NCI-H446 treated with DMSO at 0.1 percent for 48 hours (cell line): ENCODE measurements at places on chromosomes 2 and 18.

- no peak for DNase-seq
These were observed 25.3 kb upstream of the STARD7 start for GRCh38 chr2:96233880-96234316.

DNA sequence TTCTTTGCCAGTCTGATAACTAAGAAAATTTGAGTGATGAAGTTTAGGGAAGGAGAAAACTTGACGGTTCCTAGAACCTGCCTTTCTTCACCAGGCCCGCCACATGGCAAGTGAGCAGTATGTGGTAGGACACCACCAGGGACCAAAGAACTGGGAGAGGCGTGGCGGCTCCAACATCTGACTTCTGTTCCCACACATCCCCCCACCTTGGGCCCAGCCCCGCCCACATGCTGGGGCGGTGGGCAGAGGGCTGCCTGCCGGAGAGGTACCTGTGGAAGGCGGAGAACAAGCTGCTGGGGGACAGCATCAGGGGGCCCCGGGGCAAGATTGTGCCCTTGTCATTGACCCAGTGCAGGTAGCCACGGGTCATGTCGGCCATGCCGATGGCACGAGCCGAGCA lies 75.0 kb downstream of the EMILIN2 start:
- no peak for DNase-seq

- DNase-seq = no peak
These were observed 30.1 kb upstream of the EPC2 start for GRCh38 chr2:148614322-148615049.

DNA sequence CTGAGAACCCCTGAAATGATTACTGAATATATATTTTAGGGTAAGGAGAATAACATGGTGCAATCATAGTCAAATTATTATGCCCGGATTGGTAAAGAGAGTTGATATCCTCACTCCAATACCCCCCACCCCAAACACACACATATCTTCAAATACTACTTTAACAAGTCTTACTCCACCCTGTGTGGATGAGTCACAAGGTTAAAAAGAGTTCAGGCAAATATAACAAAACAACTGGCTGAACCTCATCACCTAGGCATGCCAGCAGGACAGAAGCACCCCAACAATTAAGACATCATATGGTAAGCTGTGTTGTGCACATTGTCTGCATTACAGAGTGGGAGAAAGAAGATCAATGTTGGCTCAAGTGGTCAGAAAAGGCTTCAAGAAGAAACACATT lies 857.4 kb downstream of the TDRD15 start:
- DNase-seq = no peak

DNA sequence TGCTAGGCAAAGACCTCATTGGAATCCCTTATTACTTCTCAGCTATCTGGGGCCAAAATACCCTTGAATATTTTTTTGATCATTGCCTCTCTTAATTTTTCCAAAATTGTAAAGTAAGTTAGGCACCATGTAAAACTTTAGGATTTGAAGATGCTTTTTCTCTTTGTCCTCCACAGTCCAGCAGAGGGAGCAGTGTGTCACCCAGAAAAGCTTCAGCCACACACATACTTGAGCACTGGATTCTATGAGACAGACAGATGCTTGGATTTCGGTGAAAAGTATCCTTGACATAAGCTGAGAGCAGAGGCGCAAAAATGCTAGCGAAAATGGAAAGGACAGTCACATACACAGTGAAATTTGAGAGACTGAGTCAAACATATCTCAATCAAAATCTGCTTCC lies 74.7 kb upstream of the KCNJ3 start:
- DNase-seq = peak; percentile 67

GRCh38 chr2:75920859-75921551 lies 210.3 kb upstream of the GCFC2 start:
- DNase-seq = no peak

GRCh38 chr18:23512641-23513040 lies 9.3 kb downstream of the RMC1 start:
- DNase-seq = no peak

DNA sequence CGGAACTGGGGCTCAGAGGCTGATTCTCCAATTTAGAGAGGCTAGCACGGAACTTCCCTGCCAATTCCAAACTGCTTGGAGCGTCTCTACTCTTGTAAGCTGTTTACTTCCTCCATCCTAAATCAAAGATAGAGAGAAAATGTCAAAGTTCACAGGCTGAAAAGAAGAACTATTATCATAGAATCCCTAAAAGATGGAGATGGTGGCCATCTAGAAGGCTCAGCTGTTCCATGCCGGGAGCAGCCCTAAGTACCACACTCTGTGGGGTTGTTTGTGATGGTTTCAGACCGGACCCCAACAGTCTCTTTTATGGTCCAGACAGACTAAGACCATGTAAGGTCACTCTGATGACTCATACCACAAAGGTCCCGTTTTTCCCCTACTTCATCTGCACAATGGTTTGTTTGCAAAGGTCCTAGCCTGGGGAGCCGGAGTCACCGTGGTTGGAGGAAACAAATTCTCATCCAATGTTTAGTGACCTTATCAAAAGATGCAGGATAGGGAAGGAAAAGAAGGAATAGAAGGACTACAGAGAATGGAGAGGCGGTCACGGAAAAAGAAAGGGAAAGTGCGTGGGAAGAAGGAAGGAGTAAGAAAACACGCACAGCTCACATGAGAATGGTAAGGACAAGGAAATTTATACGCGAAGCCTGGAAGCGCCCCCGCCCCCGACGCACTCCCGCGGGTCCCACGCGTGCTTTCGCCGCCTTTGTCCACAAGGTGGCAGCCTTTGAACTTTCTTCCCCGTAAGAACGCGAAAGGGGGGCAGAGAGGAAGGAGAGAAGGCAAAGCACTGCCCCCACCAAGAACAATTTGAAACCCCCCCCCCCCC lies 453 bp upstream of the ANTXR1 start:
- no peak for DNase-seq

- peak; percentile 38 for DNase-seq
These were observed 1.6 kb downstream of the SPRED2 start for GRCh38 chr2:65430603-65431420.

GRCh38 chr2:111164078-111164477 lies 43.4 kb downstream of the BCL2L11 start:
- DNase-seq = no peak

- DNase-seq = no peak
These were observed 4.3 kb upstream of the TRPM8 start for GRCh38 chr2:233912691-233913423.

DNA sequence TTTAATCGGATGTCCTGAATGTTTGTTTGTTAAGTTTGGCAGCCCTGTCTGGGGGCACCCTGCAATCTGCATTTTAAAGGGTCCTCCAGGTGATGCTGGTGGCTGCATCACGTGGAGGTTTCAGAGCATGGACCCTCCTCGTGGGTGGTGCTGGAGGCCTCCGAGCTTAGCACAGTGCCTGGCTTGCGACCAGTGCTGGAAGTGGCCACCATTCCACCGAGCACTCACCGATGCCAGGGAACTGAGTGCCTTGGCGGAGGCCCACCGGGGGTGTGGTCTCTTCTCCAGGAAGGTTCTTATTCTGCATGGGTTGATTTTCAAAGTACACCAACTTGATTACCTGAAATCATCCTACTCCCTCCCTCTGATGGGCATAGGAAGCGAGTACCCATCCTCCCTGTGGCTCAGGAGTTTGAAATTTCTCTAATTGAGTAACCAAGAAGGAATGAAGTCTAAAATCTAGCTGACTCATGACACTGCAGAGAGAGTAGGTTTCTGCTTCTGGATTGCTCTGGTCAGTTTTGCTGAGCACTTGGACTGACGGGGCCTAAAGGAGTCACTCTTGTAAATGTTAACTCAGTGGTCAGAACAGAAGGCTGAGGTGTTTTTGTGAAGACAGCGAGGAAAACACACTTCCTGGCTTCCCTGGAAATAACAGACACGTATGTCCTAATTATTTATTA lies 58.1 kb upstream of the SLC66A3 start:
- DNase-seq = no peak

- DNase-seq = no peak
These were observed 48.4 kb upstream of the TMEM17 start for GRCh38 chr2:62554440-62554839.

- DNase-seq = peak; percentile 26
These were observed 38.8 kb upstream of the BMP10 start for GRCh38 chr2:68909793-68910674.

GRCh38 chr2:145799595-145800108 lies 1279.7 kb upstream of the ZEB2 start:
- DNase-seq = peak; percentile 87

GRCh38 chr2:118706371-118706770 lies 141.1 kb downstream of the EN1 start:
- DNase-seq = no peak

- no peak for DNase-seq
These were observed 177.9 kb downstream of the PTH2R start for GRCh38 chr2:208584378-208584985.

DNA sequence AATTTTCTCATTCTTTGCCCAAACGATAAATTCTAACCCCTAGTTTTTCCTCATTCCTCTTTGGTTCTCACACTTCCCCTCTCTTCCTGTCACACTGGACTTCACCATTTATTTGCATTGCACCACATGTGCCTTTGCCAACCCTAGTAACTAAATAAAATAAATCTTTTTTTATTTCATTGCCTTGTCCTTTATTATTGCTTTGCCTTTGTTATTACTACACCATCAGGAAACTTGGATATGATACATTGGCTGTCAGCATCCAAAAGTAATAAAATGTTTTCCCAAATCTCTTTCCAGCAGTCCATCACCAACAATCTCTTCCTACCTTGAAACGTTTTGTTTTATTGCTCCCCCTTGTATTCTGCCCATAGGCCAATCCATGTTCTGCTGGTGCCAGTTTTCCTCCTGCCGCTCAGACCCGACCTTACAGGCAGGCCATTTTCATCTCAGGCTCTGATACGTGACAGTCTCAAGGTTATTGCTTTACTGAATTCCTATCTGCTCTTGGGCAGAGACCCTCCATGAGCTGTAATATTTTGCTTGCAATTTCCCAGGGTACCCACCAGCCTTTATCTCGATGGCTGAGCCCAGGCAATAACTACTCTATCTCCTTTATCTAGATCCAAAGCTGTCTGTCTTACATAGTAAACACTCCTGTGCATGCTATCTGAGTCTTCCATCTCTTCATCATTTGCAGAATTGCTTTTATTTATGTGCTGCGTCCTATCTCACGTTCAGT lies 19.3 kb upstream of the LCLAT1 start:
- no peak for DNase-seq

DNA sequence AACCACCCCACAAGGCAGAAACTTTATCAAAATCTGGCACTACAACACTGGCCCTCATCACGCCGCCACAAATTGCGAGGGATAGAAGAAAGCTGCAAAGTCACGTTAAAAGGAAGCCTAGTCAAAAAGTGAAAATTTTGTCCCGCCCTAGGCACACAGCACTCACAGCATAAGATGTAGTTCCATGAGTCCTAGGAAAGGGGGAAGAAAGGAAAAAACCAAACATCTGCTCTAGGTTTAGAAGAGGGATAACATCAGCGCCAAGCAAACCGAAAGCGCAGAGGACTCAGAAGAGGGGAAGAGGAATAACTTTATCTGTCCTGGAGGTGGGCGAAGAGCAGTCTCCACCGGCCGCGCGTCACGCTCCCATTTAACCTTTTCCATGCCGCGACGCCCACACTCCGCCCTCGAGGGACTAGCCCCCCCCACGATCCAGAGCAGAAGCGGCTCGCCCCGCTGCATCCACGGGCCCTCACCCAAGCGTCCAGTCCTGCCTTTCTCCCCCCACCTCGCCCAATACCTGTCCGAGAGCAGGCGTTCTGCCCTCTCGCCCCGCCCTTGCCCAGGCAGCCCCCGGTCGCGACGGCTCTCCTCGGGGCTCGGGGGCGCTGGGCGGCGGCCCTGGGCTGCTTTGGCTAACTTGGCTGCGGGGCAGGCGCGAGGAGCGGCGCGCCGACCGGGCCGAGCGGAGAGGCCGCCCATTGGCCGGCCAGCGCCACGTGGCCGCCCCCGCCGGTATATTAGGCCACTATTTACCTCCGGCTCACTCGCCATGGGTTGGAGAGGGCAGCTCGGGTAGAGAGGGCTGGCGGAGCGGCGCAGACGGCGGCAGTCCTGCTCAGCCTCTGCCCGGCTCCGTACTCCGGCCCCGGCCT lies at the start of gene HOXD1:
TSS of gene HOXD1 (plus strand) at position 770 of the 875 bp plus-strand sequence. CDS start 134 bp downstream, outside the sequence.
- DNase-seq = no peak

GRCh38 chr2:235262750-235263149 lies 231.1 kb upstream of the AGAP1 start:
- DNase-seq = no peak

- DNase-seq = no peak
These were observed 761.0 kb downstream of the SOCS6 start for GRCh38 chr18:71049893-71050292.

DNA sequence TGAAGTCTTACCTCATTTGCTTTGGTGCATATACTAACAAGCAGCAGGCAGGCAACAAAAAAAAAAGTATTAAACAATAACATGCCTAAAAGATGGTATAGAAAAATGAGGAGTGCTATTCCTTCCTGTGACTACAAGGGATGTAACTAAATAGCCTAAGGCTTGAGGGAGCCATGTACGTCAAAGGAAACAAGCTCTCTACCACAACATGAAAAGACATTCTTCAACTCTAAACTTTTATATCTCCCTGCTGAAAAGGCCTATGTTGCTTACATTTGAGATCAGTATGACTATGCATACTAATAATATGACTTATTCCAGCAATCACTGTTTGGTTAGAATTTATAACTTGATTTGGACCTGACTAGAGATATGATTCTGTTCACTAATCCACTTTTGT lies 347.9 kb downstream of the ADCYAP1 start:
- no peak for DNase-seq

GRCh38 chr2:219327719-219328118 lies 4.8 kb downstream of the RESP18 start:
- DNase-seq = no peak
